ENCODE measurements at places on chromosomes 1 and 21. TPM values are rescaled to one million over a fixed set of nuclear protein-coding genes. Genes with fewer than 3 reads are reported as not detected.
A peak's percentile ranks its signal among the peaks of the same experiment; 100 is the strongest.

Gene TRIM63
- 0.19 TPM for total RNA-seq

Gene AGBL4
- not detected for total RNA-seq

Gene FCRL2
- not detected for total RNA-seq

Gene KCNT2
- total RNA-seq: not detected

Gene CD5L
- not detected for total RNA-seq

Gene FAM110D
- total RNA-seq: not detected

Gene SPAG17
- total RNA-seq: not detected

Gene GJA5
- total RNA-seq: not detected

Gene TXNIP
- total RNA-seq: 88.8 TPM

Gene VAMP3
- total RNA-seq: 21.8 TPM

Gene CASQ2
- not detected for total RNA-seq

- DNase-seq: no peak
These were observed 7.6 kb upstream of the INPP5B start for GRCh38 chr1:37954316-37954971.

GRCh38 chr21:40547906-40548513, 298.9 kb downstream of the DSCAM start:
- no peak for DNase-seq

GRCh38 chr1:207839083-207839413, 71.9 kb downstream of the CD34 start:
- DNase-seq: no peak

- DNase-seq: no peak
These were observed 1.7 kb downstream of the PRRC2C start for GRCh38 chr1:171487038-171487437.

- no peak for DNase-seq
These were observed 49.9 kb upstream of the GUCA2A start for GRCh38 chr1:42214447-42214871.

GRCh38 chr1:166915941-166916340, 39.9 kb upstream of the TADA1 start:
- DNase-seq: no peak

GRCh38 chr1:198186916-198187580, 30.2 kb downstream of the NEK7 start:
- DNase-seq: no peak

- DNase-seq: peak; percentile 73
These were observed 2.0 kb upstream of the PERM1 start for GRCh38 chr1:983798-984475.

- peak; percentile 51 for DNase-seq
These were observed 3.0 kb downstream of the FMO1 start for GRCh38 chr1:171251042-171251951.

DNA sequence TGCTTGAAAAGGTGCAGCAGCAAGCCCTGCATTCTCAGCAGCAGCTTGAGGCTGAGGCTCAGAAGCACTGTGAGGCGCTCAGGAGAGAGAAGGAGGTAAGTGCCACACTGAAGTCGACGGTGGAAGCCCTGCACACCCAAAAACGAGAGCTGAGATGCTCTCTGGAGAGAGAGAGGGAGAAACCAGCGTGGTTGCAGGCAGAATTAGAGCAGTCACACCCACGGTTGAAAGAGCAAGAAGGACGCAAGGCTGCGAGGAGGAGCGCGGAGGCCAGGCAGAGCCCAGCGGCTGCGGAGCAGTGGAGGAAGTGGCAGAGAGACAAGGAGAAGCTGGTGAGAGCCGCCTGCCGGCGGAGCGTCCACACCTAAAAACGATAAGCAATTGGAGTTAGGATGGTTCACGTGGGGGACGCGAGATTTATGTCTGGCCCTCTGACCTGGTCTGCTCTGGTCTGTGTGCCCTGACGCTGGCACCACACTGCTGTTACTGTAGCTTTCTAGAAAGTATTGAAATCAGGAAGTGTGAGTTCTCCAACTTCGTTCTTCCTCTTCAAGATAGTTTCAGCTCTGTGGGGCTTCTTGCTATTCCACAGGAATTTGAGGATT, 26.7 kb upstream of the DIP2A start:
- DNase-seq: no peak

DNA sequence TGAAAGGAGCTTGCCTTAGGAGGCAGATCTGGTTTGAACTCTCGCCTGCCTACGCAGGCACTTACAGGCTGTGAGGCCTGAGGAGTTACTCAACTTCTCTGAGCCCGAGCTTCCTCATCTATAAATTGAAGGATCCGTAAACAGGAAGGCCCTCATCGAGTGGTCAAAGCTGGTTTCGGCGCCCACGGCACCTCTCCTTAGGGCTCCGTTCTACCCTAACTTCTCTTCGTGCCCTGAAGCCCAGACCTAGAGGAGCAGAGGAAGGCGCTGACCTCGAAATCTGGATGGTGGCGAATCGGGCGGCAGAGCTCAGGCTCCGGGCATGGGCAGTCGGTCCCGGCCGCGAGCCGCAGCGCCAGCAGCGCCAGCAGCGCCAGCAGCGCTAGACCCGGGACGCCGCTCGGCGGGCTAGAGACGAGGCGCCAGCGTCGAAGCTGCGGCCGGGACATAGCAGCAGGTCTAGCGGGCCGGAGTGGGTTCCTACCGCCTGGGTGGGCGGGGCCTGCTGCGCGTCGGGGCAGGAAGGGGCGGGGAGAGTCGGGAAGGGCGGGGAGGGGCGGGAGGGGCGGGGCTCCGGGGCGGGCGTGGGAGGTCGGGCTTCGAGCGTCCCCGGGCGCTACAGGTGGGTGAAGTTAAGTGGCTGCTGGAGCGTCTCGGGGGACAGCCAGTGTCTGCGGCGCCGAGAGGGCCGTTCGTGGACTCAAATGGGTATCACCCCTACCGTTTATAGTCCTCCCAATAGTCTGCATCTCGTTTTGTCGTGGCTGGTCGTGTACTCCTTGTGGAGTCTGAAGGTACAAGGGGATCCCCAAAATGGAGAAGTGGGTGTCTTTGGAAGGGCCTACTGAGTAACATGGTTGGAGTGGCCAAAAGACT, at the start of gene CTBS:
Gene CTBS, minus strand, starts transcription at position 474 of the 876 bp plus-strand sequence. Its CDS starts 25 bp downstream, at position 449.
- peak; percentile 90 for DNase-seq

DNA sequence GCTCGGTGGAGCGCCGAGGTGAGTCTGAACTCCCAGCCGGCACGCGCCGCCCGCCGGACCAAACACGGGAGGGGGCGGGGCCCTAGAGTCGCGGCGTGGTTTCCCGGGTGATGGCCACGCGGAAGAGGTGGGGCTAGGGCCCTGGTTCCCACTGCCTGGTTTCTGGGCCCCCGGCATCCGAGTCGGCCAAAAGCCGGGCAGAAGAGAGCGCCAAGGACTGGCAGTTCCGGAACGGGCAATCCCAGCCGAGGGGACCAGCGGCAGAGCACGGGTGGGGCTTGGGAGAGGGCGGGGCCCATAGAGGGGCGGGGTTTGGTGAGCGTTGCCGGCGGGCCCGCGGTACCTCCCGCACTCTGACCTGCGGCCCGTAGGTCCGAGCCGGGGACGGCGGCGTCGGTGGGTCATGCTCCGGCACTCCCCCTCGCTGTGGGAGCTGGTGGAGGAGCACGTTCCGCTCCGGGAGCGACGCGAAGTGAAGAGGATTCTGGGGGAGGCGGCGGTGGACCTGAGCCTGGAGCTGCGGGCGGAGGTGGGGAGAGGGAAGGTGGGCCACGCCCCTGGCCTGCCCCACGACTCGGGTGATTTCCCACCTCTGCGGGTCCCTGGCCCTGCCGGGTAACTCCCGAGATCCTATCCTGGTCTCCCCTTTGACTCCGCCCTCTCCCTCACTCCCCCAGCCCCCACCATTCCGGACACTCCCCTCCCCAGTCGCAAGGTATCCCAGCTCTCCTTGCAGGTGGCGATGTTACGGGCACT, at the start of gene CCDC24:
Gene CCDC24, plus strand, starts transcription at position 124 of the 756 bp plus-strand sequence. Its CDS starts 280 bp downstream, at position 404.
- peak; percentile 84 for DNase-seq

DNA sequence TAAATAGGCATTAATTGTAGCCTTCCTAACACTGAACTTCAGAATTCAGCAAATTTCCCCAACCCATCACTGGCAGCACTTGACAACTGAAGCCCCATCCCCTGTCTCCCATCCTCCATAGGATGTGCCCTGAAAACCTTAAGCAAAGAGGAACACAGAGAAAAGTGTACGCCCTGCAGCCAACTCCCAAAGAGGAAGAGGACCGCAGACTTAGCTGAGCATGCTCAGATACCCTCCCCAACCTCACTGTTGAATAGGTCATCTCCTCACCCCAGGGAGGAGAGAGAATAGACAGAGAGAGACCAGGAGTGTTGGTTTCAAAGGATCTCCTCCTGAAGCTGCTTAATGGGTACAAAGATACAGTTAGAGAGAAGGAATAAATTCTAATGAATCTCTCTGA, 50.5 kb downstream of the CD2 start:
- peak; percentile 60 for DNase-seq

DNA sequence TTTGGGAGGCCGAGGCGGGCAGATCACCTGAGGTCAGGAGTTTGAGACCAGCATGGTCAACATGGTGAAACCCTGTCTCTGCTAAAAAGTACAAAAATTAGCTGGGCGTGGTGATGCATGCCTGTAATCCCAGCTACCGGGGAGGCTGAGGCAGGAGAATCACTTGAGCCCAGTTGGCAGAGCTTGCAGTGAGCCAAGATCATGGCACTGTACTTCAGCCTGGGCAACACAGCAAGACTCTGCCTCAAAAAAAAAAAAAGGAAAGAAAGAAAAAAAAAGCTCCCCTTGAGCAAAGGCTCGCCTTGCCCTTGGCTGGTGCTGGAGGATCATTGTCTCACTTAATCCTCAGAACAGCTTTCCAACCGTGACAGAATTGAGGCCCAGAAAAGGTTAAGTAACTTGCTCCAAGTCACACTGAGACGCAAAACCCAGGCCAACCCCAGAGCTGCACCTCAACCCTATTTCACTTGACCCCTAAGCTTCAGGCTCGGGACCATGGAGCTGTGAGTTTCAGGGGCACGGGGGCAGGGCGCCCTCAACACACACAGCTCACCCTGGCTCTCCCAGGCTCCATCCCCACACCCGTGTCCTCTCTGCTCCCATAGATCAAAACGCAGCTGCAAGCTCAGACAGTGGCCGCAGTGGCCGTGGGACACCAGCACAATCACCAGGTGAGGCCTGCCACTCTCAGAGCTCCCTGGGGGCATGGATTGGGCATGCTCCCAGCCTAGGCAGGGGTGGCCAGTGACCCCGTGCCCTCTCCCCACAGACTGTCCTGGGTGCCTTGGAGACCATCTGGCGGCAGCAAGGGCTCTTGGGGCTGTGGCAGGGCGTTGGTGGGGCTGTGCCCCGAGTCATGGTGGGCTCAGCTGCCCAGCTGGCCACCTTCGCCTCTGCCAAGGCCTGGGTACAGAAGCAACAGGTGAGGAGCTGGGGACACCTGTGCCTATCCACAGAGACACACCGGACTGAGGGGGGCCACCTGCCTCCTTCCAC, 1.6 kb downstream of the SLC25A34 start:
- no peak for DNase-seq

DNA sequence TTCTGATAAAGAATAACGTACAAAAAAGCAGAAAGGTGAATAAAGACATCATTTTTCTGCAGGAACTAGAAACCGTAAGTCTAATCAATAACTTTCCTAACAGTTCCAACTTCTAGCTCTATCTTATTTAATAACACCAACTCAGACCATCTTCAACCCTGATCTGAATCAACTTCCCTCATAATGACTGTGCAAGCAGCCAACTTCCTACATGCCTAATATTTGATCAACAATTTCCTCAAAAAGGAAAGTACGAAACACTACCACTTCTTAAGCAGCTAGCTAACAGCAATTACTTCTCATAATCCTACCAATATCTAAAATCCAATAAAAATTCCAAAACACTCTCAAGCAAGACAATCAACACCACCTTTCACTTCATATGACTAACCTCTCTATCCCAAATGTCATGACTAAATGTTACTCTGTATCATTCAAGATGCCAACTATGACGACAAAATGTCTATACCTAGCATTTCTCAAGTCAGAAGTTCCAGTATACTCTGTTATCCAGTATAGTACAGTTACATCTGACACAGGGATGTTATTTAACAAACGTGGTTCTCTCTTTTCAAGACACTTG, 1.7 kb downstream of the COP1 start:
- DNase-seq: no peak

DNA sequence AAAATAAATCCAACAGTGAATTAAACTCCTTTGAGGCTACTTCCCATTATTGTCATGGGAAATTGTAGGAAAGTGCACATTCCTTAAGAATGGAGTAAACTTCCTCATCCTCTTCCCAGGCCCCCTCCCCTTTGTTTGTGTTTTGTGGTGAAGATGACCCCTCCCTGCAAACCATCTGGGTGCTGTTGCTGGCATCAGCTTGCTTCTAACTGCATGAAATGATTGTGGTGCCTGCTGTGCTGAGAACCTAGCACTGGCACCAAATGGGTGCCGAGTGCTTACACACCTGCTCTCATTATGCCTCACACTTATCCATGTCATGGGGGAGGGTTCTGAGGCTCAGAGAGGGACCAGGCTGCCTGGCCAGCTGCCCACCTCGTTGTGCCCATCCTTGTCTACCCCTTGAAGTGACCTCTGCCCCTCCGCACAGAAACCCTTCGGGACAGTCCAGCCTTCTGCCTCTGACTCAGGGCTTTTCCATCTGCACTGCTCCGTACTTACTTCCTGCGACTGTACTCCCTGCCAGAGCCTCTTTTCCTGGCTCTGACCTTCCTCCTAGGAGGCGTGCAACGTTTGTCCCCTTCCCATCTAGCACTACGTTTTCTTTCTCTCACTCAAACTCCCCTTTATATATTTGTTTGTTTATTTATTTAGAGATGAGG, 30.6 kb downstream of the CAPN2 start:
- DNase-seq: no peak

- no peak for DNase-seq
These were observed 58.0 kb upstream of the FAM3B start for GRCh38 chr21:41258617-41259016.

- no peak for DNase-seq
These were observed 35.7 kb downstream of the NCF2 start for GRCh38 chr1:183554577-183554976.

DNA sequence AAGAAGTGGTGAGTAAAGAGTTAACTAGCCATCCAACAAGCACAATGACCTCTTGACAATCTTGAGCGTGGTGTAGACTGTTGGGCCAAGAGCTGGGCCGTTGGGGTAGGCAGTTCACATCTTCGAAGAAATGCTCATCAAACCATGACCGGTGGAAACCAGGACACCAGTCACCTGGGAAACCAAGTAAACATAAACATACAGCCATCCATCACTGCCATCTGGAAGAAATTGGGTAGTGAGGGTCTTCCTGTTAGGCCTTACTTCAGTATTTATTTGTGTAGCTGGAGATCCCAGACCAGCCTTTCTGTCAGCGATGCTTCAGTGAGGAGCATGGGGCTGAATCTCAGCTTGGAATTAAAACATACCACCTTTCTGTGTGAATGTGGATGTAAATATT, 108.1 kb upstream of the HAO2 start:
- no peak for DNase-seq

DNA sequence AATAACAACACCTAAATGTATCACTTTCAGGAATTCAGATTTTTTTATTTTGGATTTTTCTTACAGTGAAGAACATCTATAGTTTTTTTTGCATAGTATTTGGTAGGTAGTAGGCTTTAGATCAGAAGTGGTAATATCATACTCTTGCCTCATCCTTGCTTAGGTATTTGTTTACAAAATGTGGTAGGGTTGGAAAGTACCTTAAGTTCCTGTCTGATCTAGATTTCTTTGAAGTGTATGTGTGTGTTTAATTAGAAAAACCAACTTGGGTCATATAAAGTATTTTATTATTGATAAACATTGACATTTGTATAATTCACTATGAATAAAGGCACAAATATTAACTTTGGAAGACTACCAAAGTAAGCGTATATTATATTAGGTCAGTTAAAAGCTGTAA, 85.3 kb upstream of the GPR88 start:
- no peak for DNase-seq

Data from activated CD4-positive, alpha-beta memory T cell treated with anti-CD3 and anti-CD28 coated beads for 36 hours (primary cell).